ENCODE measurements at places on chromosomes 12 and 14.

DNA sequence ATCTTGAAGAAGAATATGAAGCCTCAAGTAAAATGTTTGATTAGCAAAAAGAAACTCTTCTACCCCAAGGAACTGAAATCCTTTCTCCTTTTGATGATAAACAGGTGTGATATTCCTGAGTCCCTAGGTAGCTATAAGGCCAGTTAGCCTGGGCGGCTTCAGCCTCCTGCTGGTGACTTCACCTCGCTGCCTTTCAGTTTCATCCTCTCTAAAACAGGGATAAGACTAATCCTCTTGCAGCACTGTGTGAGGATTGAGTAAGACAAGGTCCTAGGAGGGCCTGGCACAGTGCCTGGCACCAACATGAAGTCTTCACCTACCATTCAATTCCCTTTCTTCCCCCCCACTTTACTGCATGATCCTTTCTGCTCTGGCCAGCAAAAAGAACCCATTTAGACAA, 42.1 kb downstream of the CIT start:
- no peak for DNase-seq

DNA sequence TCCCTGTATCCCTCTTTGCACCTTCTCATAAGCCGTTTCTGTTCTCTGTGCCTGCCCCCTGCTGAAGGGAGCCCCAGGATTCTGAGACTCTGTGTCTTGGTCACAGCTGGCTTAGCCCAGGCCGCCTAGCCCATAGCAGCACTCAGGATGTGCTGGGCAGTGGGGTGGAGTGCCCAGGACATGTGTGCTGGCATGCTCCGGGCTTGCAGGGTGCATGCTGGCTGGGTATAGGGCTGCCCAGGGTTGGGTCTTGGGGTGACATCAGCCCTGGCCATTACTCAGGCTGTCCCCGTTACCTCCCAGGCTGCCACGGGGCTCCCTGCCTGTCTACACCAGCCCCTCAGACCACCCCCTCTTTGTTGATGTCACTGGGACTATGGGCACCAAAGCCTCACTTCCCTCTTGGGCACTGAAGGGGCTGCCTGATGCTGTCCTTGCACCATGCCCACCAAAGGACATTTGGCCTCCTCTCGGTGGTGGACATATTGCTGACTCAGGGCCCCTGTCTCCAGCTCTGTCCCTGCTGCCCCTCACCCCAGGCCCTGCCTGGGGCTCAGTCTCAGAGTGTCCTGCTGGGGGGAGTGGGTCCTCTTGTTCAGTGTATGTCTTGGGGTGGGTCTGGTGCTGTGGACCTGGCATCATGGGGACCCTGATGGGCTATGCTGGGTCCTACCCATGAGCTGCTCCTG, 2.4 kb downstream of the CEP170B start:
- no peak for DNase-seq

DNA sequence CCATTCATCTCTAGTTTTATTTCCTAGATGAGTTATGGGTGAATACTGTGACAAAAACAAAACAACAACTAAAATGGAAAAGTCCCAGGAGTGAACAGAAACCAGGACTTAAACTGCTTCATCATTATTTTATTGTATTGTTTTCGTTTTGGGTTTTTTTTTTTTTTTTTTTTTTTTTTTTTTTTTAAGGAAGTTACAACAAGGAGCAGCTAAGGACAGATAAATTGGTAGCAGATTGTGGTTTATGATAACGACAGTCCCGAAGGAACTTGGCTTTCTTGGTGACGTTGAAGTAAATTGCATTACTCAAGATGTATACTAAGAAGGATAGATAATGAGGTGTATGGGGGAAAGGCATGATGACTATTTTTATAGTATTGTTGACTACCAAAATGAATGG, 866.3 kb downstream of the NRXN3 start:
- no peak for DNase-seq

DNA sequence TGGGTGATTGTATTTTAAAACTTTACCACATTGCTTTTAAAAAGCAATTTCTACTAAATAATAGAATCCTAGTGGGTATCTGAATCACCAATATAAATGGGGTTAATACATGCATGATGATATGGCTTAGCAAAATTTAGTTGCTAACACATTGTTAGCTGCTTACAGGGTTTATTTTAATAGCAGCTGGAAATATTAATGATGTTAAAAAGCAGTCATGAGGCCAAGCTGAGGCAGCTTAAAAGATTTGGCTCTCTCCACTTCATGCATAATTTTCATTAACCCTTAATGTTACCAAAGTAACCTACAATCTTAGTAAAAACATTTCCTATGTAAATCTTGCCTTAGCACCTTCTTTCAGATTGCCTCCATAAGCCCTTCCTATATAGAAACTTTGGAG, 49.2 kb upstream of the CNOT2 start:
- DNase-seq, result no peak

DNA sequence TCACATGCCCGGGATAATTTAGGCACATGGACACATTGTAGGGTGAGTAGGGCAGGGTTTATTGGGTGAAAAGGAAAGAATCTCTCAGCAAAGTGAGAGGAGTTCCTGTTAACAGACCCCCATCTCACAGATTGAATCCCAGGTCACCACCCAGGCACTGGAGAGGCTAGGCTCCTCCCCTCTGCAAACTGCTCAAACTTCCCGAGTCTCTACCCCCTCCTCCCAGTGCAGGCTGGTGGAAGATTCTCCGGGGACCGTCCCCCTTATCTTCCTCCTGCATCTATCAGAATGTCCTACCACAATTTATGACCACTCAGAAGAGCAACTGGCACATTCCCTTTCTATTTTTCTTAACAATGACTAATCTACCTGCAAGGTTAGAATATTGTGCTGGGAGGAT, 126.0 kb downstream of the NTF3 start:
- DNase-seq, result no peak

DNA sequence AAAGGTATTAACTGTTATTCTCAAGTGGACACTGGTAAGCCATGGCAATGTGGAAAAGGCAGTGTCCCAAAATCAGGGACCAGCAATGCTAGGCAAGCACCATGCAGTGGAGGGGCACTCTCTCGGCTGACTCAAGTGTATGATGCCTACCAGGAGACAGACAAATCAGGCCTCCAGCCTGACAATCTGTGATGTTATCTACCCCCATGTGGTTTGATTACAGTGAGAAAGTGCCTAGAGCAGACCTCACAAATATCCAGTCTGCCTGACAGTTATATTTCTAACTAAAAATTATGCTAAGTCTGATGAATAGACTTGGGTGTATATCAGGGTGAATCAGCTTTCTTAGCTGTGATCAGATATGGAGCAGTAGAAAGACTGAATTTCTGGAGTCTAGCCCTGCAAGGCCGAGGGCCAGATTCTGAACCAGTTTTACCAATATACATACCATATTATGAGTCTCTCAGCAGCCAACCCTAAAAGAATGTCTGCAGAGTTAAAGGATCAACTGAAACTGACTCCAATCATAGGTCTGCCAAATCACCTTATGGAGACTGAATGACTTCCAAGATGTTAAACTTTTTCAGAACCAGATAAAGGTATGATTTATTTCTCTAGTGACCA, 3.2 kb downstream of the PLBD1 start:
- no peak for DNase-seq
